ENCODE measurements at places on chromosomes 3 and 15. TPM values are rescaled to one million over a fixed set of nuclear protein-coding genes. Genes with fewer than 3 reads are reported as not detected.

Gene PDZRN3
- 18.0 TPM for total RNA-seq

Gene IGDCC3
- not detected for total RNA-seq

Gene CSTA
- 0.37 TPM for total RNA-seq

Gene DLL4
- total RNA-seq = 0.16 TPM

Gene TTLL13
- not detected for total RNA-seq

Gene SCN11A
- total RNA-seq = not detected

DNA sequence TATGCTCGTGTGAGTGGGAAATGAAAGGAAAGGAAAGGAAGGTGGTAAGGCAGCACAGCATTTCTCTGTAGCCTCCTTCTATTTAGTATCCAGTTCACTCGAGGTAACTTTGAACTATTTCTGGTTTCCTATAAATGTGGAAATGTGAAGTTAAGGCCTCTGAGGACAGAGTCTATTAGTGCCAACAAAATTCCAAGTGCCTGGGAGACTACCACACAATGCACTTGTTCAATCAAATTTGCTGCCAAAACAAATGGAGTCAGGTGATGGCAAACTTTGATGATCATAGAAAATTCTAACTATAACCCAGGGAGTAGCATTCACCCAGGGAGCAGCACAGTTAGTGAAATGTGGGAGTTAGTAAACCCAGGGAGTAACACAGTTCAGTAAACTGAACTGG, 155.1 kb downstream of the ALCAM start:
- peaks cover 76% of the 10 kb centered on the region for H3K4me1 ChIP-seq
- peaks cover 37% of the 10 kb centered on the region for H3K36me3 ChIP-seq
- no peak for DNase-seq
- H3K4me3 ChIP-seq = no peak overlapping the region

All from HFFc6 (cell line).